Fibroblast of upper back skin (primary cell): ENCODE measurements at places on chromosomes 16 and 17.
A peak's percentile ranks its signal among the peaks of the same experiment; 100 is the strongest.

GRCh38 chr17:34364751-34365150, 1.7 kb upstream of the CCL1 start:
- no peak for DNase-seq

- no peak for DNase-seq
Measured at GRCh38 chr17:1034652-1035210, 37.8 kb downstream of the TIMM22 start.

GRCh38 chr16:63241497-63242028, 1205.3 kb upstream of the CDH8 start:
- DNase-seq = no peak

DNA sequence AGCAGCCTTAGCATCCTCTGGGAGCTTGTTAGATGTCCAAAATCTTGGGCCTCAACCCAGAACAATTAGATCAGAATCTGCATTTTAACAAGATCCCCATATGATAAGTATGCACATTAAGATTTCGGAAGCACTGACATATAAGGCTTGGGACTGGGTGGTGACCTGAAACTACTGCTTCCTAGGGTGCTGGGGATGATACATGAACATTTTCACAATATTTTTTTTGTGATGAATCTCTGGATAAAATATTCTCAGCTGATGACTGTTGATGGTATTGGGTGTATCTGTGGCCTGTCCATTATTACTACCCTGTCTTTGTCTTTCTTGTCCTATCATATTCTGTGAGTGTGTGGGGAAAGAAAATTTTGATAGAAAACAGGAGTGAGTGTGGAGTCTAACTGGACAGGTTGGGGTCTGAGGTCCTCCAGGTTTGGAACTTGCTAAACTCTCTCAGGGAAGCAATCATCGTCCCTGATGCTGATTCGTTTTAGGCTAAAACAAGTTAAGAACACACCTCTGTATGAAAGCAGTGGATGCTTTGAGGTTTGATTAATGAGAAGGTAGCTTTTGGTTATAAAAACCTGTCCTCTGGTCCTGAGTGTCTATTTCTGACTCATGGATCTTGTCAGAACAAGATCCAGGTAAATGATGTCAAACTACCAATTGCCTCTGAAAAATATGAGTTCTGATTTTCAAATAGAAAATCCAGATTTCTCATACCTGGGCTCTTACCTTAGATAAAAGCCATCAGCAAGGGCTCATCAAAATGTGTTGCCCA, 23.2 kb downstream of the KRT23 start:
- no peak for DNase-seq

DNA sequence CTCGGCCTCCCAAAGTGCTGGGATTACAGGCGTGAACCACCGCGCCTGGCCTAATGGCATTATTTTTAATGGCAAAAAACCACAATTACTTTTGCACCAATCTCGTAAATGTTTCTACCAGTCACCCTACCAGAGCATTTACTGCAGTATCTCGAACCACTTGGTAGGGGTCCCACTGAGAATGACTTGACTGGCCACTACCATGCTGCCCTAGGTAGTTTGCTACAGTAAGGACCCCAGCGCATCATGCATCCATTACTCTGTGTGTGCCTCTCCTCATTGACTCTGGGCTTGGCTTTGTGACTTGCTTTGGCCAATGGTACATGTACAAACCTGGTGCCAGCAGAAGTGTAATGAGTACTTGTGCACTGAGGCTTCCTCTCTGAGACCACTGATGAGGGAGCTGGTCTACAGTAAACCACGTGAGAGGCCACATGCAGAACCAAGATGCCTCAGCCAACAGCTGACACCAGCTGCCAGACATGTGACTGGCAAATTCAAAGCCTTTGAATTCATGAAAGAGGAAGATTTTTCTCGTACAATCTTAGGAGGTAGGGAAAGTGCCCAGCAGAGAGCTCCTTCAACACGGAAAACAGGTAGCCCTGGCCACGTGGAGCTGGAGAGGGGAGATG, 421.7 kb upstream of the C16orf82 start:
- no peak for DNase-seq

- peak; percentile 81 for DNase-seq
Measured at GRCh38 chr17:57557834-57558681, 187.0 kb downstream of the CCDC182 start.
